ENCODE measurements at places on chromosomes 5 and 9.

GRCh38 chr5:30239331-30240022, 954.0 kb upstream of the CDH6 start:
- DNase-seq, result no peak

DNA sequence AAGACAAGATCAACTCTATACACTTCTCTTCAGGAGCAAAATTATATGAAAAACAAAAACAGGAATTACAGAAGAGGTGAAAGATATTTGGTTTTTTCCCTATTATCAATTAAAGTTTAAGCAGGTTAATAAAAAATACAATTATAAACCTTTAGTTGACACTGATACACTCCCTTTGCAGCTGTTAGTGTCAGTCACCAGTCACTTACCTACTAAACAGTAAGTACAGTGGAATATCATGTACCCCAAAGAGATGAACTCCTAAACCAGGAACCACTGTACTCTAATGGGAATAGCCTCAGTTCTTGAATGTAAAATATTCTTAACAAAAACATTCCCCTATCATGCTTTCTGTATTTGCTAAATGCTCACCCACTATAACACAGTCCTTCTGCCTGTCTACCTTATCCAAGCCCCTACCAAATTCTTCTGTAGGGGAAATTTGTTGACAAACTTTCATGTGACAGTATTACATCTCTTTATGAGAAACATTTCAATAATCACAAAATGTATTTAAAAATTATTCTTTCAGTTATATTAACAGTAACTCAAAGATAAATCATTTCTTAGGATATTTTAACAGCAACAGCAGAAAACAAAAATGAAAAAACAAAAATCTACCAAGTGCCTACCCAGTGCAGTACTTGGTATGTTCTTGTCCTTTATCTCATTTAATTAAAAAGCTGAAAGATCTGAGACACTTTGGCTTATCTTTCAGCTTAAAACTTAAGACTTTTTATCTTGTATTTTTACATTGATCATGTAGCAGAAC, 212.8 kb downstream of the MLLT3 start:
- DNase-seq, result no peak

GRCh38 chr5:34511915-34512314, 144.2 kb upstream of the RAI14 start:
- no peak for DNase-seq

DNA sequence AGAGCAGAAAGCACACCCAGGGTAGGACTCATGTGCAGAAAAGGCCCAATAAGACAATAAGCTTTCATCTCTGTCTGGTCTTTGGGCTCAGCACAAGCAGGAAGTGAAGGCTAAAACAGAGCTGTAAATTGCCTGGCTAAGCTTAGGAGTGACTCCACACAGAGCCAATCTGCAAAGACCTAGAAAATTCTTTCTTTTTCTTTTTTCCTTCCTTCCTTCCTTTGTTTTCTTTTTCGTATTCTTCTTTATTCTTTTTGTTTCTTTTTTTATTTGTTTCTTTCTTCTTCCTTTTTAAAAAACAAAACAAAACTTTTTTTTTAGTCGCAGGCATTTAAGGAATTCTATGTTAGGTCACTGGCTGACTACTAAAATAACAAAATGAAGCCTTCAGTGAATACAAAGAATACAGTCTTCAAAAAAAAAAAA, 12.2 kb downstream of the SLC35A4 start:
- DNase-seq, result no peak
